ENCODE measurements at places on chromosomes 7 and 10.

GRCh38 chr10:88805361-88805760, 2.8 kb downstream of the LIPM start:
- no peak for DNase-seq

DNA sequence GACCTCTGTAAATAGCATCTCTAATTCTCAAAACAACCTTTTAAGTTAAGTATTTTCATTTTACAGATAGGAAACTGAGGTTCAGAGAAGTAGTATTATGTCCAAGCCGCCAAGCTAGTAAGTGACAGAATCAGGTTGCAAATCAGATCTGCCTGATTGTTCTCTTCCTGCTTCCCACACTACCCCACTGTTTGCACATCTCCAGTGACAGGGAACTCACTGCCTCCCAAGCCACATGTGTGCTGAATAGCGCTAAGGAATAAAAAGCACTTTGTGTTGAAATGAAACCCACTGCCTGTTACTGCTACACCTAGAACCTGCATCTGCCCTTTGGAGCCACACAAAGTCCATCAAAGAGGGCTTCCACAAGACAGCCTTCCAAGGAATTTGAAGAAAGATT, 45.1 kb upstream of the WDR11 start:
- no peak for DNase-seq

DNA sequence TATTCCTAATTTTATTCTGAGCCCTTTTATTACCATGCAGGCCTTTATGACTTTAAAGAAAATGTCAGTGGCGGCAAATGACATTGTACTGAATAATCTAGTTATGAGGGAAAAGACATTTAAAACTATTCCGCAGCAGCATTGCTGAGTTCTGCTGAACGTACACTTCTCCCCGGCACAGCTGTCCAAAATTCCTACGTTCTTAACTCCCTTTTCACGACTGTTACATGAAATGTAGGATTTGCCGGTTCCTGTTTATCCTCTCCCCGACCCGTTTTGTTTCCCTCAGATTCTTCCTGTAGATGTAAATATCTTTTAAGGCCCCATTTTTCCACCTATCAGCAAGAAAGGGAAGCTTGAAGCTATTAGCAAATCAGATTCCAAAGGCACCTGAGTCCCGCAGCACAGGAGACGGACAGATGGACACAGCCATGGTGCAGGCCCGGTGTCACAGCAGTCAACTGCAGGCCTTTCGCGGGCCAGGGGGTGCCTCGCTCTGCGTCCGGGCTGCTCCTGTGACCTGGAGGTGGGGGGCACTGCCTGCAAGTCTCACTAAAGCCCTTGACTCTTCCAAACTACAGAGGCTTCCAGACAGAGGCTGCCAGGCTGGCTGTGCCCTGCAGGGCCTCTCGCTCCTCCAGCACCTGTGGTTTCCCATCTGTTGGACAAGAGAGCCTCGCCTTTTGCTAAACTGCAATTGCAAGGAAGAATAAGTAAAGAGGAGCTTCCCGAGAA, 485.0 kb upstream of the MGMT start:
- no peak for DNase-seq

GRCh38 chr7:67470256-67470751, 473.7 kb downstream of the TYW1 start:
- no peak for DNase-seq

- DNase-seq: no peak
These were observed 524.8 kb downstream of the GRM8 start for GRCh38 chr7:126727930-126728391.

GRCh38 chr7:22356701-22357310, at the start of gene RAPGEF5:
RAPGEF5 (minus strand) TSS chr7:22357154; CDS start chr7:22357060, 94 bp downstream.
- no peak for DNase-seq

GRCh38 chr7:129848436-129848835, 104.3 kb downstream of the UBE2H start:
- DNase-seq: no peak

- DNase-seq: no peak
These were observed 379.7 kb downstream of the PHTF2 start for GRCh38 chr7:78178319-78178718.

GRCh38 chr7:157087646-157088045, 51.1 kb upstream of the UBE3C start:
- no peak for DNase-seq

DNA sequence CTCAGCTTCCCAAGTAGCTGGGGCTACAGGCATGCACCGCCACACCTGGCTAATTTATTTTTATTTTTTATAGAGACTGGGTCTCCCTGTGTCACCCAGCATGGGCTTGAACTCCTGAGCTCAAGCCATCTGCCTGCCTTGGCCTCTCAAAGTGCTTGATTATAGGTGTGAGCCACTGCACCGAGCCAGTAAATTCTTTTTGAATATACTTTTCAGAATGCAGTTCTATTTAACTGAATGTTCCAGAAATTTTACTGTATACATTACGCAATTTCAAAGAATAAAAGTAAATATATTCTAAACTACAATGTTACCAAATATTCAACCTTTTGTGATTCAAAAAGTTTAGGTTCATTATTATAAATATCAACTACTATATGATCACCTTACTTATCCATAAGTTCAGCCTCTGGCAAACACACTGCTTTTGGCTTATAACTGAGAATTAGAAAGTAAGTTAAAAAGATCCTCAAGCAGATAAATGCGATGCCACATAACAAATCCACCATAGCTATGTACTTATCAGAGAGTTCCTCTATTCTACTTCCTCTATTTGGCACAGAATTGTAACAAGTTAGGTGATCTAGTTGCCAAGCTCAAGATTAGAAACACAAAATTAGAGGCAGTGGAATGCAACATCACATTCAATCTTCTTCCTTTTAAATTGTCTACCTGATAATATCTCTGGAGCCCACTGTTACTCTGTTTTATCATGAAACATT, 118.2 kb downstream of the ANK3 start:
- no peak for DNase-seq

GRCh38 chr7:1085910-1086421, 1.9 kb upstream of the GPER1 start:
- no peak for DNase-seq

DNA sequence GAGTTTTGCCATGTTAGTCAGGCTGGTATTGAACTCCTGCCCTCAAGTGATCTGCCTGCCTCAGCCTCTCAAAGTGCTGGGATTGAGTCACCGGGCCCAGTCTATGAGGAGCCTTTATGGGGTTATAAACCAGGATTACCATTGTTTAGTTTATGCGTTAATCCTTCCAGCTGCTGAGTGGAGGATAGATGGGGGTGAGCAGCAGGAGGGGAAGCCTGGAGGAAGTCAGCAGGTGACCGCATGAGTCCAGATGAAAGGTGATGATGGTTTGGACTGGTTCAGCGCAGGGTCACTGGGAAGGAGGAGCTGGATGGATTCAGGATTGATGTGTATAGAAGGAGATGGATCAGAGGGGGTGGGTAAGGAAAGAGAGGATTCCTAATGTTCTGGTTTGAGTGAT, 197.1 kb downstream of the ADAM12 start:
- no peak for DNase-seq

- DNase-seq: no peak
These were observed 63.6 kb downstream of the TES start for GRCh38 chr7:116273918-116274301.

- no peak for DNase-seq
These were observed 543.0 kb upstream of the FZD8 start for GRCh38 chr10:36185097-36185496.

DNA sequence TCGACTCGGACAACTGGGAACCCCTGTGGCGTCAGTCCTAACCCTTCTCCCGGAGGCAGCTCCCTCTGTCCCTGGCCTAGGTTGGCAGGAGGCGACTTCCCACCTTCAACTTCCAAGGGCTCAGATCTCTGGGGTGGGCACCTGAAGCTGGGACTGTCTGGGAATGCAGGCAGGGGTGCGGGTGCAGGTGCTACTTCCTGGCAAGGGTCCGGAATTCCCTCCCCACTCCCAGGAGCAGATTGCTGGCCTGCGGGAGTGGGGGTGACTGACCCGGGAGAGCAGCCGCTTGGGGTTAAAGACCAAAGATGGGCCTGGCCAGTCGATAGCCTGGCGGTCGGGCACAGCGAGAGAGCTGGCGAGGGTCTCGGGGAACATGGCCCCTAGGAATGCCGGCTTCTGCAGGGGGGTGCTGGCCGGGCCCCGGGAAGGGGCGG, 387 bp downstream of the EPHA1 start:
- no peak for DNase-seq

GRCh38 chr7:29247224-29247962, 52.8 kb downstream of the CHN2 start:
- no peak for DNase-seq

DNA sequence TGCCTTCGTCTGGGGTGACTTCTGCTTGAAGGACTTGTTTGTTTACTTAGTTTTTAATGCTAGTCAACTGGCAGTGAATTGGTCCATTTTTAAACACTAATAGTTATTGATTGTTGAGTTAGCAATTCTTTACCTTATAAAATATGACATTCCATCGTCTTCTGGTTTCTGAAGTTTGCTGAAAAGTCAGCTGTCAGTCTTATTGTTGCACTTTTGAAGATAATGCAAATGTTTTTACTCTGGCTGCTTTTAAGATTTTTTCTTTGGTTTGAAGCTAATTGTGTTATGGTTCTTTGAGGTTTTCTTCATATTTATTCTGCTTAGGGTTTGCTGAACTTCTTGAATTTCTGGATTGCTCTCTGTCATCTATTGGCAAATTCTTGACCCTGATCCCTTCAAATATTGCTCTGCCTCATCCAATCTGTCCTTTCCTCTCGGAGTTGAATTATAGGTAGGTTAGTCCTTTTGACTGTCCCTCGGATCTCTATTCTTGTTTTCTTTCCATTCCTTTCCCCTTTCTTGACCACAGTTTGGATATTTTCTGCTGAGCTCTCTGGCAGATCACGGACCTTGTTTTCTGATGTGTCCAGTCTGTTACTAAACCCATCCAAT, 24.2 kb downstream of the MGMT start:
- no peak for DNase-seq

DNA sequence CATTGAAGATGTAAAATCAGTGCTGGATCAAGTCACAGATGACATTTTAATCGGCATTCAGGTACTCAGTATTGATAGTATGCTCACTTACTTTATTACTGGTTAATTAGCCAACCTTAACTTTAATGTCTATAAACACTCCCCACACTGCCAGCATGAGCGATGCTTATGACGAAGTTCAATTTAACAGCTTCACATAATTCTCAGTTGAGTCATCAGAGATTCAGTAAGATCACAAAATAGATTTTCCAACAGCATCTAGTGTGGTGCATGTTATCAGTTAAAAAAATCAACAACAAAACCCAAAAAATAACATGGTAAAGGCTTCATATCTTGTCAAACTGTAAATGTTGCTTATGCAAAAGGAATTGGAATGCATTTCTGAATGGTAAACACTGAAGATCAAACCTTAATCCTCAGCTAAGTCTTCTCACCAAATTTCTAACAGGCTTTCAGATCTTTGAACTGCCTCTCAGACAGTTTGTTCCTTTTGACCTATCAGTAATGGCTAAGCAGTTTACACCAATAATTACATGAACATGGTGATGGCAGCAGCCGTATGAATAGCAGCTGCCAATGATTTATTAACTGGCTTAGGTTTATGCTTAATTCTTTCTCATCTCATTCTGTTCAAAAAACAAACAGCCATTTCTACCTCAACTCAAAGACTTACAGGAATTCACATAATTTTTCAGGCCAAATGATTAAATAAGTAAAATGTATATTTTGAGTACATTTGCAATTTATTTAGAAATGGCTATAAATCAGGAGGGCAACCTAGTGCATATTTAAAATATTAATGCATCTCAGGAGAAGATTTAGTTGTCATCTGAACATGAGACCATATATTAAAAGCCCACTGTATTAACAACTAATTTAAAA, 98.5 kb downstream of the CABCOCO1 start:
- DNase-seq: no peak

DNA sequence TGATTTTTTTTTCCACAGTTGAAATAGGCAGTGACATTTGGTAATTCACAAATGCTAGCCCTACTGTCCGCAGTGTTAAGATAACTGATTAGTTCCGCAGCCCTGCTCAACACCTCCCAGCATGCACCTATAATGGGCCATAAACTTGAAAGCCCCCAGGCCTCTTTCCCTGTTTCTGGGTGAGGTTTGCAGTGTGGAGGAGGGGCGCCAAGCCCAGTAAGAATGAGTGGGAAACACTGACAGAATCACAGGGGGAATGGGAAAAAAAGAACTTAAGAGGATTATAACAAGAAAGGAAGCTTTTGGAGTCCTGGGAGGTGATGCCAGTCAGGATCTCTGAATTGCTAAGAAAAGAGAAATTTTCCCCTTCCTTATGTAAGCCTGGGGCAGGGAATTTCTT, 39.6 kb upstream of the SP8 start:
- no peak for DNase-seq

- no peak for DNase-seq
These were observed 69.2 kb upstream of the DOCK1 start for GRCh38 chr10:126836009-126836408.

- DNase-seq: no peak
These were observed 534.8 kb downstream of the TCERG1L start for GRCh38 chr10:130776724-130777123.

- DNase-seq: no peak
These were observed 402.4 kb downstream of the HGF start for GRCh38 chr7:81367326-81367931.

DNA sequence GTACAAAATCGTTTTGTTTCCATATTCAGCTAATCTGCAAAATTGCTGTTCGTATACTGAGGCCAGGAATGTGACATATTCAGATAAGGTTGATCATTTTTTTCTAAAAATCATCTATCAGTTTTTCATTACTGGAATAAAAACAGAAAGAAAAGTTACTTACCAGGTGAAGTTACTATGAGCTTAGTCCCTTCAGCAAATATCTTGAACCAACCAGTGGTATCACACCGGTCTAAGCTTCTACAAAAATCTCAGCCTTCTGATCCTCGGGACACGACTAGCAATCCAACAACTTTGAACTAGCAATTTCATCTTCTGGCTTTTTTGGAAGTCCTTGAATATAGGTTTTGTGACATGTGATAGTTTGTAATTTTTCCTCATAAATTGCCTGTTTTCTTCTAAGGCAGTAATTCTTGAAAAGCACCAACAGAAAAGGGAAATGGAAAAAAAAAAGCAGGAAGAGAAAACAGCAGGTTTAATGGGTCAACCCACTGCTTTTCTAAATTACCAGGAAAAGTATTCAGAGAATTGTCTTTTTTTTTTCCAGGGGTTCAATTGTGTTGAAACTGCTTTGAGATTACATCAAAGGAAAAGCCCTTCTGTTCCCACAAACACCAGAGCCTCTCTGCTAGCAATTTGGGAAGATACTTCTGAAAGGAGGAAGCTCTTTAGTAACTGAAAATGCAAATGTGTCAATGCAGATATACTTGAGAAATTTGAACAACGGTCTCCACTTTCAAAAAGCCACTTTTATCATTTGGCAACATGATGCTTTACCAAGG, 2.9 kb upstream of the TARP start:
- no peak for DNase-seq

GRCh38 chr7:55044791-55045190, 26.0 kb downstream of the EGFR start:
- DNase-seq: no peak

GRCh38 chr10:101062232-101063049, 652 bp downstream of the KAZALD1 start:
- DNase-seq: peak; percentile 27

GRCh38 chr7:128701062-128701785, 29.1 kb downstream of the GARIN1A start:
- DNase-seq: no peak
